ENCODE measurements at places on chromosomes 3 and 15.

GRCh38 chr3:152834776-152835600 is at the start of gene P2RY1:
TSS of gene P2RY1 (plus strand) at chr3:152835131. CDS start at chr3:152835783, 652 bp downstream.
- DNase-seq: peak; percentile 41

- DNase-seq: peak; percentile 95
Observed at GRCh38 chr3:194682694-194683310, 2.9 kb upstream of the FAM43A start.

- DNase-seq: no peak
Observed at GRCh38 chr15:81322676-81323253, 1.2 kb downstream of the STARD5 start.

- no peak for DNase-seq
Observed at GRCh38 chr3:180855956-180856355, 56.5 kb upstream of the FXR1 start.

- DNase-seq: peak; percentile 7
Observed at GRCh38 chr3:79767905-79768267, at the start of gene ROBO1. TSS of gene ROBO1 (minus strand) at chr3:79767998.

DNA sequence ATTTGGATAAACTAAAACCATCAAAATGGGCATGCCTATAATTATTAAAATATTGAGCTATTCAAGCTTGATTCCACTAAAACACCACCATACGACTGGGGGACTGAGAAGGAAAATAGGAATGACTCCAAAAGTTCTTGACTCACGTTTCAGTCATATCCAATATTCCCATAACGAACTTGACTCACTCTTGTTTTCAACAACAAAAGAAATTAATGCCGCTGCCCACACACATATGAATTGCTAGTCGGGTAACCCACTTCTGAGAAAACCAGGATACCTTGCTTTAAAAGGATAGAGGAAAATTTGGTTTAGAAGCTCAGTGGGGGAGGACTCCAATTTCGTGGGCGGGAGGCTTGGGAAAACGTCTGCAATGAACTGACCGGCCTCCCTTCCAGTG is 5.2 kb downstream of the HTR3C start:
- no peak for DNase-seq

DNA sequence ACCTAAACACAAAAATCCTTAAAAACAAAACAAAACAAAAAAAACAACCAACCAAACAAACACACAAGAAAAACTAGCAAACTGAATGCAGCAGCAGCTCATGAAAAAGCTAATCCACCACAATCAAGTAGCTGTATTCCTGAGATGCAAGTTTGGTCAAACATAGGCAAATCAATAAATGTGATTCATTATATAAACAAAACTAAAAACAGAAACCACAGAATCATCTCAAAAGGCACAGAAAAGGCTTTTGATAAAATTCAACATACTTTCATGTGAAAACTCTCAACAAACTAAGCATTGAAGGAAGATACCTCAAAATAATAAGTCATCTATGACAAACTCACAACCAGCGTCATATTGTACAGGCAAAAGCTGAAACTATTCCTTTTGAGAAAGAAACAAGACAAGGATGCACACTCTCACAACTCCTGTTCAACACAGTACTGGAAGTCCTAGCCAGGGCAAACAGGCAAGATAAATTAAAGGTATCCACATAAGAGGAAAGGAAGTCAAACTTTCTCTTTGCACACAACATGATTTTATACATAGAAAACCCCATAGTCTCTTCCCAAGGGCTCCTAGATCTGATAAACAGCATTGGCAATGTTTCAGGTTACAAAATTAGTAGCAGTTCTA is 495.1 kb upstream of the SGO1 start:
- DNase-seq: no peak

DNA sequence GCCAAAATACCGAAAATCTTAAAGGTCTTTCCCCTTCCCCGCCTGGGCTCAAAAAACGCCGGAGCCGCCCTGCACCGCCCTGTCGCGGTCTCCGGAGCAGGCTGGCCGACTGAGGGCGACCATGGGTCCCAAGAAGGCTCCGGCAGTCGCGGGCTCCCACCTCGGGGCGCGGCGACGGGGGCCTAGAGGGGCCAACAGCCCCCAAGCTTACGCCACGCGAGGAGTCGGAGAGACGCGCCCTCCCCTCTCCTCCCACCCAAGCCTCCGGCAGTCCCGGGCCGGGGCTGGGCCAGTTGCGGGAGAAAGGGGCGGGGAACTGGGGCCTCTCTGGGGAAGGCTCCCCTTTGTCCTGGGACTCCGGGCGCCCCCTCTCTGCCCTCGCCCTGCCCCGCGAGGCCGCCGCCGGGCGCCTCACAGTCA is 69.2 kb downstream of the GOLGA8B start:
- no peak for DNase-seq

GRCh38 chr15:46576646-46577395 is 942.0 kb downstream of the SQOR start:
- no peak for DNase-seq

GRCh38 chr3:133821767-133822638 is 16.4 kb downstream of the SRPRB start:
- DNase-seq: no peak

GRCh38 chr15:76577879-76578512 is 241.4 kb downstream of the ISL2 start:
- DNase-seq: no peak

Measured in NCI-H2107 (cell line).